ENCODE measurements at places on chromosomes 3 and 15.

GRCh38 chr15:83918011-83918410 lies 264.1 kb downstream of the ADAMTSL3 start:
- H3K27ac ChIP-seq: no peak overlapping the region
- no peaks in the 10 kb centered on the region for H3K36me3 ChIP-seq
- H3K4me1 ChIP-seq: no peaks in the 10 kb centered on the region
- no peak overlapping the region for H3K4me3 ChIP-seq
- no peaks in the 10 kb centered on the region for H3K27me3 ChIP-seq

DNA sequence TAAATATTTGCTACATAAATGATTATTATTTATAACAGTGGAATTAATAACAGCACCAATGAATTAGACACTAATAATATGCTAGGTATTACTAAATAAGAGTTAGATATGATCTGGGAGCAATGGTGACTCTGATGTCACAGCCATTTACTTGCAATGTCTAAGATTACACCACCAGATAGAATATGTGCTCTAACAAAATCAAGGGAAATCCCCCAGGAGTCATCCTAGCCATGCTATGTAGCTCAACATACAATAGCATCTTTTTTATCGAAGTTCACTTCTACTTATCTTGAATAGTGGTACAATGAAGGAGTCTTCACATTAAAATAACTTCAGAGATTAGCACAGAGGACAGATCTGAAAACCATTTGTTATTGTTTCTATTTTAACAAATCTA lies 154.0 kb downstream of the FMN1 start:
- DNase-seq: no peak
- H3K4me1 ChIP-seq: no peaks in the 10 kb centered on the region
- H3K27ac ChIP-seq: no peak overlapping the region

DNA sequence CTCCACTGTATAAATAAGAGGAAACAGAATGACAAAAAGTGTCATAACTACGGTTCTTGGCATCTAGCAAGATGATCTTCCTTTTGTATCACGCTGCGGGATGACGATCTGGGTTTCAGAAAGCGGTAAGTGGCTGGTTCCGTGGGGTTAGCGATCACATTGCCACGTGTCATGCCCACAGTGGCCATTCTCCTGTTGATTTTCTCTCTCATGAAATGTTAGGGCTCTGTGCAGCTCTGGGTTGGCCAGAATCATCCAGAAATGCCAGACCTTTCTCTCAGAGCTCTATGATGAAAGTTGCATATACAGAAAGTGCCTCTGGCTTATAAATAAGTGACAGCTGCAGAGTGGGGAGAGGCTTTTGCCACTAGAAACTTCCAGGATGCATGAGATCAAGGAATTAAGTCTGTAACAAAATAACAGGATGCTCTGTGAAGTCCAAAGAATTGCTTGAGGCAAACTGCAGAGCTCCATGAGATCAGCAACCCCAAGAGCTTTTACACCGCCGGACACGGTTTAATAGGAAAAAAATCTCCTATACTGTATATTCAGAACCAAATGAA lies 71.6 kb downstream of the ABTB1 start:
- H3K27me3 ChIP-seq: no peaks in the 10 kb centered on the region
- no peaks in the 10 kb centered on the region for H3K36me3 ChIP-seq
- H3K4me1 ChIP-seq: no peaks in the 10 kb centered on the region

- no peak overlapping the region for H3K4me3 ChIP-seq
- no peaks in the 10 kb centered on the region for H3K36me3 ChIP-seq
- H3K27ac ChIP-seq: no peak overlapping the region
- no peaks in the 10 kb centered on the region for H3K27me3 ChIP-seq
Measured at GRCh38 chr3:186339180-186339918, 22.7 kb downstream of the DGKG start.

DNA sequence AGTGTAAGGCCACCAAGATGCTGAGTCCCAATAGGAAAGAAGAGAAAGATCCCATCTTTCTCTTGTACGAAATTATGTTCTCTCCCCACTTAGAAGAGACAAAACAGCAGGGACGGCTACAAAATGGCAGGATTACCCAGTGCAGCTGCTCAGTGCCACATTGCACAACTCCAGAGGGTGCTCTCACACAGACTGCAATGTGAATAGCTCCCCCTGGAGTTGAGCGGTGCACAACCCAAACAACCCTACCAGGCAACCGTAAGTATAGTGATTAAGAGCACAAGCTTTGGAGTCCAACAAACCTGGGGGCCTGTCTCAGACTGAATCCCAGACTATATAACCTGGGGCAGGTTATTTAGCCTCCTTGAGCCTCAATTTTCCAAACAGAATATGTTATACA lies 3.1 kb upstream of the BHLHE40 start:
- no peak for DNase-seq
- H3K4me3 ChIP-seq: no peak overlapping the region
- peaks cover 23% of the 10 kb centered on the region for H3K4me1 ChIP-seq
- no peaks in the 10 kb centered on the region for H3K36me3 ChIP-seq
- H3K27me3 ChIP-seq: no peaks in the 10 kb centered on the region
- H3K27ac ChIP-seq: peak overlapping the region; percentile 98

DNA sequence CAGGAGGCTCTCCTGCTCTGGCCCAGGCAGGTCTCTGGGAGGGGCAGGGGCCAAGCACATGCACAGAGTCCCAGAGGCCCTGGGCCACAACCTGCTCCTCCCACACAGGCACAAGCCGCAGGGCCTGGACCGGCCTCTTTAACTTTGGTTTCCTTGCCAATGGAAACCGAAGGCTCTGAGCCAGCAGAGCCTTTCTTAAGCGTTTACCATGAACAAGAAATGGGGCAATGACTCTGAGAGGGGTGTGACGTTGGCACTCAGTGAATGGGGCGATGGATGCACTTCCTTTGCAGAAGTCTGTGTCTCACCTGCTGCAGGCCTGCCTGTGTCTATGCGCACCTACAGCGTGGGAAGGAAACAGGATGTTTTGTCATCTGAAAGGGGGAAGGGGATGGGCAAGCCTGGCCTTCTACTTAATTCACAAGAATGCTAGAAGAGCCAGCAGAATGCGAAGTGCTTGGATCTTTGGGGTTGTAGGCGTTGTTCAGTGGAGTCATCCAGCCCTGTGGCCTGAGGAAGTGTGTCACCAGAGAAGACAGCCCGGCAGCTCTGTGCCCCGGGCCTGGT lies 41.8 kb downstream of the IFT122 start:
- peak; percentile 52 for DNase-seq
- no peak overlapping the region for H3K4me3 ChIP-seq
- peaks cover 10% of the 10 kb centered on the region for H3K4me1 ChIP-seq
- peak overlapping the region; percentile 27 for H3K27ac ChIP-seq

GRCh38 chr15:45919806-45920205 lies 285.0 kb downstream of the SQOR start:
- no peaks in the 10 kb centered on the region for H3K36me3 ChIP-seq
- no peak for DNase-seq
- H3K27ac ChIP-seq: no peak overlapping the region
- H3K4me3 ChIP-seq: no peak overlapping the region

DNA sequence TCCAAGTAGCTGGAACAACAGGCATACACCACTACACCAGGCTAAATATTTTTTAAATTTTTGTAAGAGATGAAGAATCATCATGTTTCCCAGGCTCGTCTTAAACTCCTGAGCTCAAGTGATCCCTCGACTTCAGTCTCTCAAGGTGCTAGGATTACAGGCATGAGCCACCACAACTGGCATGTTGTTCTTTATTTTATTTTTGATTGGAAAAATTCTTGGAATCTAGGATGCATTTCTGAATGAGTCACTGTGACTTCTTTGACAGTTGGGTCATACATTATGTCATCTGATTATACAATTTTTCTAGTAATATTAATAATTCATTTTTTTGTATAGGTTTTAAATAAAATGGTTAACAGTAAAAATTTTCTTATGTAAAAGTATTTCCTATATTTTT lies 870.2 kb downstream of the SI start:
- no peaks in the 10 kb centered on the region for H3K4me1 ChIP-seq
- no peaks in the 10 kb centered on the region for H3K36me3 ChIP-seq
- H3K27ac ChIP-seq: no peak overlapping the region
- DNase-seq: no peak
- H3K4me3 ChIP-seq: no peak overlapping the region

GRCh38 chr3:121430664-121431215 lies 115.0 kb downstream of the POLQ start:
- H3K27me3 ChIP-seq: no peaks in the 10 kb centered on the region
- H3K27ac ChIP-seq: no peak overlapping the region
- no peaks in the 10 kb centered on the region for H3K4me1 ChIP-seq
- H3K36me3 ChIP-seq: no peaks in the 10 kb centered on the region

GRCh38 chr3:134380249-134380648 lies 6.0 kb upstream of the AMOTL2 start:
- H3K4me1 ChIP-seq: no peaks in the 10 kb centered on the region
- no peaks in the 10 kb centered on the region for H3K36me3 ChIP-seq
- no peak overlapping the region for H3K27ac ChIP-seq
- no peak for DNase-seq

DNA sequence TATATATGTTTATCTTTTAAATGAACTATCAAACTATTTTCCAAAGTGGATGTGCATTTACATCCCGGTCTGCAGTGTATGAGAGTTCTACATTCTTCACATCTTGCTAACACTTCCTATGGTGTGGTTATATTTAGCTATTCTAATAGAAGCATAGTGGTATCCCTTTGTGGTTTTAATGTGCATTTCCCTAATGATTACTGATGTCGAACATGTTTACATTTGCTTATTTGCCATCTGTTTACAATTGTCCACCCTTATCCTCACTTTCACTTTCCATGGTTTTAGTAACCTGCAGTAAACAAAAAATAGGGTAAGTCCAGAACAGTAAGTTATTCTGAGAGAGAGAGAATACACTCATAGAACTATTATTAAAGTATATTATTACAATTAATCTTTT lies 360.5 kb upstream of the NAALADL2 start:
- no peak for DNase-seq
- no peak overlapping the region for H3K27ac ChIP-seq
- no peaks in the 10 kb centered on the region for H3K36me3 ChIP-seq

DNA sequence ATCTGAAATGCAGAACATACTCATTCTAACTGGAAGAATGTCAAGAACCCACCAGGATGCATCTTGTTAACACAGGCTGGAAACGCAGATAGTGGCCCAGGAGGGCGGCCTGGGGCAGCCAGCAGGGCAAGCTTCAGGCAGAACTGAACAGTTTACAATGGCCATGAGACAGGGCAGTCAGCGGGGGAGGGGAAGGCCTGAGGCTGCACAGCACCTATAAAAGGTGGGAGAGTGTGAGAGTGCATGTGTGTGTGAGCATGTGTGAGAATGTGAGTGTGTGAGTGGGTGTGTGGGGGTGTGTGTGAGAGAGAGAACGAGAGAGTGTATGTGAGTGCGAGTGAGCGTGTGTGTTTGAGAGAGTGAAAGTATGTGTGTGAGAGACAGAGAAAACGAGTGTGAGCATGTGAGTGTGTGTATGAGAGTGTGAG lies 26.8 kb upstream of the SLCO2A1 start:
- DNase-seq: no peak
- no peaks in the 10 kb centered on the region for H3K27me3 ChIP-seq
- no peak overlapping the region for H3K4me3 ChIP-seq
- no peaks in the 10 kb centered on the region for H3K4me1 ChIP-seq
- no peak overlapping the region for H3K27ac ChIP-seq
- H3K36me3 ChIP-seq: no peaks in the 10 kb centered on the region

Data from effector memory CD4-positive, alpha-beta T cell (primary cell).